Left ventricle myocardium inferior (tissue), 1 donor: ENCODE measurements at places on chromosomes 2 and 18. TPM values are rescaled to one million over a fixed set of nuclear protein-coding genes. Genes with fewer than 3 reads are reported as not detected.

RNF152 gene
- 10.4 TPM for total RNA-seq

ANO7 gene
- total RNA-seq: 0.80 TPM

SP140 gene
- total RNA-seq: 1.3 TPM

ERFE gene
- total RNA-seq: 0.44 TPM

MRO gene
- total RNA-seq: 3.8 TPM

NDUFAF7 gene
- total RNA-seq: 27.5 TPM

SPP2 gene
- not detected for total RNA-seq

C1GALT1C1L gene
- 1.2 TPM for total RNA-seq

ITGB6 gene
- total RNA-seq: 0.99 TPM

CYP27A1 gene
- total RNA-seq: 6.7 TPM

ACVR2A gene
- total RNA-seq: 11.1 TPM

SERPINB11 gene
- total RNA-seq: not detected

CYBRD1 gene
- total RNA-seq: 48.4 TPM

LRP1B gene
- 0.08 TPM for total RNA-seq

RAPH1 gene
- total RNA-seq: 17.2 TPM

RPE gene
- 16.4 TPM for total RNA-seq

HSBP1L1 gene
- 12.2 TPM for total RNA-seq

GKN1 gene
- not detected for total RNA-seq

LRRTM4 gene
- total RNA-seq: 0.55 TPM

GPR55 gene
- total RNA-seq: not detected

CFAP65 gene
- not detected for total RNA-seq

CIAO1 gene
- total RNA-seq: 68.6 TPM

ZNF385B gene
- total RNA-seq: 0.14 TPM

TUBA3E gene
- 47.1 TPM for total RNA-seq

TXNL1 gene
- total RNA-seq: 117 TPM

MBD1 gene
- total RNA-seq: 50.2 TPM

IL36RN gene
- total RNA-seq: not detected

SGPP2 gene
- 2.3 TPM for total RNA-seq

HRH4 gene
- 0.33 TPM for total RNA-seq

SERPINB13 gene
- not detected for total RNA-seq

MARS2 gene
- 7.2 TPM for total RNA-seq

MAPRE3 gene
- total RNA-seq: 57.4 TPM

SP5 gene
- 0.44 TPM for total RNA-seq

DYNAP gene
- not detected for total RNA-seq

CRYGD gene
- not detected for total RNA-seq

PAX3 gene
- total RNA-seq: 0.30 TPM

GALNT3 gene
- total RNA-seq: 0.08 TPM

INHBB gene
- total RNA-seq: 3.2 TPM
